Lower leg skin (tissue), 4 donors: ENCODE measurements at places on chromosomes 4 and X.

- DNase-seq = no peak
Observed at GRCh38 chr4:2824329-2824835, 19.3 kb upstream of the ADD1 start.

GRCh38 chrX:16205840-16206239 is 38.6 kb downstream of the MAGEB17 start:
- DNase-seq = no peak

DNA sequence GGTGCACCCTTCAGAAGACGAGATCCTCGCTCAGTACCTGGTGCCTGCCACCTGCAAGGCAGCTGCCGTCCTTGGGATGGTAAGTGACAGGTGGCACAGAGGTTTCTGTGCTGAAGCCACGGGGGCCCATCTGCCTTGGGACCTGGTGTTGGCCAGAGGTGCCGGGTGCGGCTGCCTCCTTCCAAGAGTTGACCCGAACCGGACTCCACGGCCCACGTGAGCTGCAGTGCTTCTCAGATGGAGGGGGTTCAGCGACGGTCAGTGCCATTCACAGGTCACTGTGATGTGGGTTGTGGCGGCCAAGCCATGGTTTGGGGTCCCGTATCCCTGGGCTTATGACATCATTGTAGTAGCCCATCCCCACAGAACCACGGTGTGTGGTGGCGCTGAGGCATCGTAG is 19.0 kb upstream of the MSANTD1 start:
- no peak for DNase-seq

- DNase-seq = no peak
Observed at GRCh38 chr4:55437356-55437796, 41.6 kb downstream of the TMEM165 start.

DNA sequence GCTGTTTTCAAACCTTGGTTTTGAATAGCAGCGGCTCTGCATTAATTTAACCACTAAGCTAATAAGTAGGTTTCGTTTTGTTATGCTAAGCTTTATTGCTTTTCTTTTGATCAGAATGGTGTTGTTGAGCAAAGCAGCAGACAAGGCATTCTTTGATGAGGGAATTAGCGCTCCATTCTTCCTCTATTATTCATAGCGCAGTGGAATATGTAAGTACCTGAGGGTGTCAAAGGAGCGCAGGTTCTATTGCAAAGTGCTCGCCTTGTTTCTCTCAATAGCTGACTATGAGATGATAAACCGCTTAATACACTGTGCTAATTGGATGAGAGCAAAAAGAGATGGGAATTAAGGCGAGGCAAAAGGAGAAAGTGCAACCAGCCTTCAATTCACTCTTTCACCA is 16.3 kb downstream of the ARX start:
- no peak for DNase-seq

GRCh38 chr4:7708238-7708637 is 231.4 kb downstream of the AFAP1 start:
- DNase-seq = no peak
